ENCODE measurements at places on chromosomes 6 and 20.

DNA sequence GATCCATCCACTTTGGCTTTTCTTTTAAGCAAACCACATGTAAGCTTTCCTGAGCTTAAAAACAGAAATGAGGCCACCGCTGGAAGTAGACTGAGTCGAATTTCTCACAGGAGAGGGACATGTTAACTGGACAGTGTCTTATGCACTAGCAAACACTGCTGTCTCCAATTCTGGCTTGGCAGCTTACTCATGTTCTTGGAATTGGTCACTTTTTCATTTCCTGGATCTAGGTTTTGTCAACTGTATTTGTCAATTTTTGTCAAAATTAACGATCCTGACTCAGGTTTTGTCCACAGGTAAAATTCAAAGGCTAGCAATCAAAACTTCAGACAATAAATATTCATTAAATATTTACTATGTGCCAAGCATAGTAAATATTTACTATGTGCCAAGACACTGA lies 601.5 kb downstream of the RNF144B start:
- no peak for DNase-seq

DNA sequence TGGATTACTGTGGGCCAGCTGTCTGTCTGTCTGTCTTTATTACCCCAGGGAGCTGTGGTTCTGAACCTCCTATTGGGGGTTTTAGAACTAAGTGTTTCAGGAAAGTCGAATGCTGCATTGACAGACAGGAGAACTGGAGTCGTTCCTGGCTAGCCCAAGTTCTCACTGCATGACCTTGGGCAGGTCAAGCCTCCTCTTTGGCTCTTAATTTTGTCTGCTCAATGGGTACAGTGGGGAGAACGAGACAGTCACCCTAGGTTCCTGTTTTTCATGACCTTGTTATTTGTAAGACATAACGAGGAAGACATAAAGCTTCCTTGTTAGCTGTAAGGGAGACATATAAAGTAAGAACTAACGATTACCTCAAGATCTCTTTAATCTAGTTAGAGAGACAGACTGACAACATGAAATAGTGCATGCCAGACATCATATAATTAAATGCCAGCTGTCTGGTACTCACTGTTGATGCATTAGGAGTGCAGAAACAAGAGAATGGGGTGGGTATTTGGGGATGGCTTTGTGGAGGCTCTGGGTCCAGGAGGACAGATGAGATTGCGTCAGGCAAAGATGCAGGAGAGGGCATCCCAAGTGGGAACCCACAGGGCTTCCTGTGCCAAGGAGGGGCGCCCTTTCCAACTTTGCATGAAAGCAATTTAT lies 3.7 kb upstream of the CCDC167 start:
- no peak for DNase-seq

DNA sequence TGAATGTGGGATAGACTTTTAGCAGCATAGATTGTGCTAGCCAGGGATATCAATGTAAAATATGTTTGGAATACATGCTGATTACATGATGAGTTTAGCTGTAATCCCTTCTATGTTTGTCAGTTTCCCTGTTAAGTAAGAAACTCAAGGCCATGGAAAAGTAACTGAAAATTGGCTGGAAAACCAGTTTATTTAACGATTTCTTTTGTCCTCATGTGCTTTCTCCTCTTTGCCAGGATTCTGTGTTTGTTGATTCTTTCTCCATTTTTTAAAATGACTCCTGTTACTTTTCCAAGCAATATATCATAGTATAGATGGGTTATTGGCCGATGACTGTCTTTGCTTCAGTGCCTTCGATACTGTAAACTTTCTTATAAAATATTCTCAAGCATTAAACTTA lies 87.5 kb downstream of the SAMD5 start:
- no peak for DNase-seq

- no peak for DNase-seq
These were observed 154.3 kb downstream of the IPCEF1 start for GRCh38 chr6:154202339-154202738.
